ENCODE measurements at places on chromosomes 16 and 17. TPM values are rescaled to one million over a fixed set of nuclear protein-coding genes. Genes with fewer than 3 reads are reported as not detected.

Gene TSPAN10
- 0.14 TPM for total RNA-seq

Gene CCL4L2
- not detected for total RNA-seq

Gene NR1D1
- 0.73 TPM for total RNA-seq

Gene HBA2
- not detected for total RNA-seq

Gene C16orf46
- total RNA-seq, result 0.35 TPM

Gene STH
- total RNA-seq, result not detected

Gene KRTAP4-1
- total RNA-seq, result not detected

Gene MVD
- 78.5 TPM for total RNA-seq

Gene SKAP1
- total RNA-seq, result not detected

Gene DHRS7C
- total RNA-seq, result not detected

Gene PLCG2
- 7.7 TPM for total RNA-seq

Gene ST3GAL2
- 42.4 TPM for total RNA-seq

Gene TBX6
- total RNA-seq, result 0.18 TPM

Gene OR4D1
- total RNA-seq, result not detected

Gene ST6GALNAC1
- 0.33 TPM for total RNA-seq

Gene TRIM16
- total RNA-seq, result 46.4 TPM

Gene GDPD1
- total RNA-seq, result 3.2 TPM

Gene SPNS3
- total RNA-seq, result 0.13 TPM

Gene TBC1D26
- not detected for total RNA-seq

Gene CACNA1H
- total RNA-seq, result 0.07 TPM

Gene ABCC3
- 3.6 TPM for total RNA-seq

Gene HOXB7
- 0.59 TPM for total RNA-seq

Gene KIAA0513
- 4.4 TPM for total RNA-seq

Gene HSD11B2
- not detected for total RNA-seq

Gene SLC5A11
- total RNA-seq, result not detected

Gene EEF2K
- total RNA-seq, result 36.8 TPM

Gene ITGAX
- 1.1 TPM for total RNA-seq

Gene IGF2BP1
- total RNA-seq, result 0.21 TPM

Gene KRT14
- 0.18 TPM for total RNA-seq

Gene TAT
- total RNA-seq, result not detected

Gene PSKH1
- 15.4 TPM for total RNA-seq

Gene THOC6
- 32.3 TPM for total RNA-seq

Gene RSAD1
- 28.2 TPM for total RNA-seq

Gene CDH11
- 210 TPM for total RNA-seq

Gene KCTD2
- total RNA-seq, result 14.4 TPM

Gene PRCD
- total RNA-seq, result 0.35 TPM

Gene TAC4
- not detected for total RNA-seq

Gene GAST
- not detected for total RNA-seq

Gene FOXN1
- total RNA-seq, result not detected

Gene MT1G
- not detected for total RNA-seq

Gene HOXB6
- 0.11 TPM for total RNA-seq

Gene ABI3
- 26.5 TPM for total RNA-seq

Gene CSNK1D
- total RNA-seq, result 58.5 TPM

Gene HNF1B
- total RNA-seq, result not detected

Gene EPX
- total RNA-seq, result not detected

Gene TMED6
- total RNA-seq, result 0.13 TPM

Gene ATP2C2
- total RNA-seq, result not detected

Gene CDH13
- 62.3 TPM for total RNA-seq

Gene CLEC10A
- 0.14 TPM for total RNA-seq

Gene MYH13
- total RNA-seq, result not detected

Gene PTX4
- not detected for total RNA-seq

Gene EME2
- 5.9 TPM for total RNA-seq

Gene ASGR2
- total RNA-seq, result not detected

Gene ZPBP2
- not detected for total RNA-seq

Gene FOXC2
- total RNA-seq, result 2.3 TPM

Gene ITGAL
- not detected for total RNA-seq

Gene SPIRE2
- 1.2 TPM for total RNA-seq

Measured in pulmonary artery endothelial cell (primary cell).